ENCODE measurements at places on chromosomes 12 and 14.

DNA sequence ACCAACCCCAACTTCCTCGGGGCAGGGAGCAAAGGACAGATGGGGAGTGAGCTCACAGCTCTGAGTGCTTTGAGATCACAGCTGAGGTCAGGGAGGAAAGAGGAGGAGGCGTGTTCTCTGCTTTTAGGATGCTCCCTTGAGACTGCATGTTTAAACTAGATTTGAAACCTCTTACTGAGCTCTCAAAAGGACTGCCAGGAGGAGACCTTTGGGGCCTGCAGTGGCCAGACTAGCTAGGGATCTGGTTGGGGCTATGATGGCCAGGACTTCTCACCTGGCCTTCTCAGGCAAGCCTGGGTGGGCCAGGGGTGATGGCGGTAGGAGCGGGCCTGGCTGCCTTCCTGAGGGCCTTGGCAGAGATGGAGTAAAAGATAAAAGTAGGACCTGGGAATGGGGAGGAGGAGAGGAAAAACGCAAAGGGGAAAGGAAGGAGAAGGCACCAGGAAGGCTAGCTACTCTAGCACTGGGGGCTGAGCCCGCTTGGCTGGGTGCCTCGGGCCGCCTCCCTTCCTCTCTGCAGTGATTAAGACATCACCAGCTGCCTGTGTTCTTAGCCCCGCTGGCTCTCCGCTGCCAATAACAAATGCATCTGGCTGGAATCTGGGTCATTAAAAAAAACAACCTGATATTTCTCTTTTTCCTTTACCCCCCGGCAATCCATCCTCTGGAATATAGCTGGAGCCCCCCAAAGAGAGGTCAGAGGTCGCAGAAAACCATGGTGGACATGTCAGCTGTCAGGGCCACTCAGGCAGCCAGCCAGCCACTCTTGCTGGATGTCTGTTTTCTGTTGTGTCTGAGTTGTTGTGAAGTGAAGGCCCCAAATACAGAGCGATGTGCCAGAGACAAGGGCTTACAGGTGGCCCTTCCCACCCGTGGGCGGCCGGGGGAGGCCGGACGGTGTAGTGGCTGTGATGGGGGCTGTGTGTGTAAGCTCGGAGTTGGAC, 141.3 kb downstream of the TSPAN9 start:
- DNase-seq: no peak

- no peak for DNase-seq
Measured at GRCh38 chr14:102708494-102708893, 68.8 kb upstream of the TRAF3 start.

- DNase-seq: no peak
Measured at GRCh38 chr14:54672688-54673087, 105.8 kb downstream of the SAMD4A start.

DNA sequence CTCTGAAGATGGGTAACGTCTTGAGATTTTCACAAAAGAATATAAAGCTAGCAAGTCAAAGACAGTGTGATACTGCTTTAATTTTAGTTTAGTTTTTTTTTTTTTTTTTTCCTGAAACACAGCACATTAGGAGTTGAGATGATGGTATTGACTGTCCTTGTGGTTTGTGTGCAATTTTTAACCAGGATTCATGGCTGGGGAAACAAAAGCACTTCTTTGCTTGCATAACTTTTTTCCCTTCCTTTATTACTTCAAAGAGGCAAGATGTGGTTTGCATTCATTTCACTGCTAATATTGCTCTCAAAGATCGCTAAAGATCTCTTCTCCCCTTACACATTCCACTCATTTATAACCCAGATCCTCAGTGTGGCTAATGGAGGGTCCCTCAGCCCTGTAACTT, 157.1 kb upstream of the PZP start:
- DNase-seq: no peak

DNA sequence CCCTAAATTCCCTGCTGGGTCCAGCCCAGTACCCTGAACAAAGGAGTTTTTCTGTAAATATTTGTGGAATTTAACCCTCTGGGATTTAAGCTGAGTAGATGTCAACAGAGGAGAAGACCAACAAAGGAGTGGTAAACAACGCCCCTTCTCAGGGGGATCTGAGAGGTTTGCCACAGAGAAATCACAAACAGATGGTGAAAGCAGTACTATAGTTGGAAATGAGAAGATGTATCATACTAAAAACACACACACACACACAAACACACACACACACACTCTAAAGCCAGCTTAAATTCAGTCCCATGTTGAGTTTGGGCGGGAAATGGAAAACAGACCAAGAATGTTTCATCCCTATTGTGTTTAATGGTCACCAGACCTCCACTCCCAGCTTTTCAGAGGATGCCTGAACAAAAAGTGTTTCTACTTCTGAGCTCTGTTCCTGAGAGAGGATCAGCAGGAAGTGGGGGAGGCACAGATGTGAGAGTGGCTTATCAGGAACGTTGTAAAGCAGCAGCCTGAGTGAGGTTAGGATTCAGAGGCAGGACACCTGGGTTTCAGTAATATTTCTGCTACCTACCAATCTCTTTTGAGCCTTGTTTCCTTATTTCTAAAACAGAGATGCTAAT, 3.2 kb downstream of the BIN2 start:
- no peak for DNase-seq

Measured in activated CD4-positive, alpha-beta T cell treated with anti-CD3 and anti-CD28 coated beads for 4 hours (primary cell).